Stimulated activated CD8-positive, alpha-beta memory T cell treated with anti-CD3 and anti-CD28 coated beads, Interleukin-4, amount 100 ng/mL, for 1 hour (primary cell): ENCODE measurements at places on chromosomes 2 and 18.

- DNase-seq, result no peak
Observed at GRCh38 chr2:239767021-239767905, 257.9 kb downstream of the NDUFA10 start.

GRCh38 chr2:117957616-117958015, 56.3 kb downstream of the CCDC93 start:
- DNase-seq, result no peak

DNA sequence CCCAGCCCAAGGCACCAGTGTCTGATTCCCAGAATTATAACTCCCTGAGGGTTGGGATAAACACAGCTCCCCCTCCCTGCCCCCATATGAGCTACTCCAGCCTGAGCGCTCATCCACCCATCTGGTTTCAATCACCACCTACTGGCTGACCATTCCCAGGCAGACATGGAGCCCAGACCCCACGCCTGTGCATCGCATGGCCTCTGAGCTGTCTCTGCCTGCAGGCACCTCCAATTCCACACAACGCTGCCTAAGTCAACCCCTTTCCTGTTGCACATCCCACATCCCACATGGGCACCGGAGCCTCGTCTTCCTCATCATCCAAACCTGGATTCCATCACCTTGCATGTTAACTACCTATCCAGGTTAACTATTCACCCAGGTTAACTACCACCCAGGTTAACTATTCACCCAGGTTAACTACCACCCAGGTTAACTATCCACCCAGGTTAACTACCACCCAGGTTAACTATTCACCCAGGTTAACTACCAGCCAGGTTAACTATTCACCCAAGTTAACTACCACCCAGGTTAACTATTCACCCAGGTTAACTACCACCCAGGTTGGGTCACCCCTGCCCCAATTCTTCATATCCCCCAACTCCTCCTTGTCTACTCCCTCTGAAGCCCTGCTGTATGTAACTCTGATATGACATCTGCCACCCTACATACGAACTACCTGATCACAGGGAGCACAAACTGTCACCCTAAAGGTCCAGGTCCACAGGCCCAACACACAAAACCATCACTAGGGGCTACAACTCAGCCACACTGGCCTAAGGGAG, 47.8 kb downstream of the TEX51 start:
- no peak for DNase-seq

DNA sequence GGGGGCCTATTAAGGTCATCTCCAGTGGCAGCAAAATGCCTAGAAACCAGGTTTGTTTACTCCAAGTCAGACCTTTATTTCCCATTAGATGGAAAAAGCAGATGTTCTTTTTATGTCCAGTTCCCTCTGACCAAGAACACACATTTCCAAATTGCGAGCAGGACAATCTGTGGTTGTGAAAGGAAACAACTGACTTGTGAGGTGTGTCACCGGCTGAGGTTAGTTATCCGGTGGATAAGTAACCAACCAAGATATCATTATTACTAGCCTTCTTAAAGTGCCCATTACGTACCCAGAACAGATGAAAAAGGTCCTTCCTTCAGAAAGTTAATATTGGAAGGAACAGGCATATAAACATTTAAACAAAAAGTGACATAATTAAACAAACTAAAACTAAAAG, 112.9 kb downstream of the THADA start:
- DNase-seq, result no peak

DNA sequence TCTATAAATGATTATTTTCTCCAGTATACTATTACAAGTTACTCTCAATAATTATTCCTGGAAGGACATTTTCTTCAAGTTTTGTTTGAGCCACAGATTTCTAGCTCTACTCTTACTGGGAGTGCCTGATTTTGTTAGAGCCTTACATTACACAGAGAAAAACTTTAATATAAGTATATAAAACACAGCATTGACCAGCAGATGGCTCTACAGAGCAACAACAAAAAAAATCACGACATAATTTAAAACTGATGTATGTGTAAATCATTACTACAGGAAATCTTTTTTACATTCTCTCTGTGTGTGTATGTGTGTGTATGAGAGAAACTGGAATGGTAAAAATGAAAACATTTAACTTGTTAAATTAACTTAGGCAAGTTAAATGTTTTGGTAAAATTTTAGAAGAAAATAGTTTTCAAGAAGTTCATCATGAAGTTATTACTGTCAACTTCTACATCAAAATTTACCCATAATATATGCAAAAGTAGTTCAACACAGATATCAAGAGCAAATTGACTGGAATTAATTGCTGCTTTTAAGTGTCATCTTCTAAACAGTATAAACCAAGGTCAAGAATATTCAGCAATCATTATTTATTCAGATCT, 103.3 kb downstream of the MDH1 start:
- DNase-seq, result no peak

DNA sequence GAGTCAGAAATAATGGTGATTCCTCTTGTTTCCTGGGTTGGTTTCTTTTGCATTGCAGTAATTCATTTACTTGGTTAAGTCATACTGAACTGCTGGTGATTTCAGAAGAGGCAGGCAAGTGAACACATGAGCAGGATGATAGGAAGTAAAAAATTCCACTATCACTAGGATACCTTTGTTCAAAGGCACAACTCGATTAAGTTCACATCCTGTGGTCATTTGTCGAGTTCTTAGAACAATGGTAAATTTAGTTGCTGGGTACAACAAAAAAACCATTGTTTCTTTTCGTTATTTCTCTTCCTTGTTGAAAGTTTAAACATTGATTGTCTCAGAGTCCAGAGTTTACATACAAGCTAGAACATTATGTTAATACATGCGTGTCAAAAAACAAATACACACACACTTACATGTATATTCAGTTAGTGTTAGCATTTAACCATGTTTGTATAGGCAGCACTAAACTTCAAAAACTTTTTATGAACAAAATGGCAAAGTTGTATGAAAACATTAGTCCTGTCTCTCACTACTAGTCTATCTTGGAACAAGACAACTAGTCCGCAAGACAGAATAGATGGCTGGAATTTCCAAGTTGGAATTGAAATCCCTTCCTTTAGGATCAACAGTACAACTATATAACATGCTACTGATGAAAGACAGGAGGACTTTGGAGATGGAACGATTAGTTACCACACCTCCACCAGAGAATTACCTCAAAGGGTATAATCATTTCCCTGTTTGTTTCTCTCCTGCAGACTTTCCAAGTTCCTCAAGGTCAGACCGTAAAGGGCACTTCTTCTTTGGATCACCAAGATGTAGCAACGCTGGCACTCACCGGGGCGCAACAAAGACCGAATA, 26.2 kb downstream of the STK39 start:
- no peak for DNase-seq

- DNase-seq, result no peak
Observed at GRCh38 chr18:2459886-2460285, 111.4 kb downstream of the METTL4 start.

- no peak for DNase-seq
Observed at GRCh38 chr2:883803-884748, 66.6 kb upstream of the SNTG2 start.

DNA sequence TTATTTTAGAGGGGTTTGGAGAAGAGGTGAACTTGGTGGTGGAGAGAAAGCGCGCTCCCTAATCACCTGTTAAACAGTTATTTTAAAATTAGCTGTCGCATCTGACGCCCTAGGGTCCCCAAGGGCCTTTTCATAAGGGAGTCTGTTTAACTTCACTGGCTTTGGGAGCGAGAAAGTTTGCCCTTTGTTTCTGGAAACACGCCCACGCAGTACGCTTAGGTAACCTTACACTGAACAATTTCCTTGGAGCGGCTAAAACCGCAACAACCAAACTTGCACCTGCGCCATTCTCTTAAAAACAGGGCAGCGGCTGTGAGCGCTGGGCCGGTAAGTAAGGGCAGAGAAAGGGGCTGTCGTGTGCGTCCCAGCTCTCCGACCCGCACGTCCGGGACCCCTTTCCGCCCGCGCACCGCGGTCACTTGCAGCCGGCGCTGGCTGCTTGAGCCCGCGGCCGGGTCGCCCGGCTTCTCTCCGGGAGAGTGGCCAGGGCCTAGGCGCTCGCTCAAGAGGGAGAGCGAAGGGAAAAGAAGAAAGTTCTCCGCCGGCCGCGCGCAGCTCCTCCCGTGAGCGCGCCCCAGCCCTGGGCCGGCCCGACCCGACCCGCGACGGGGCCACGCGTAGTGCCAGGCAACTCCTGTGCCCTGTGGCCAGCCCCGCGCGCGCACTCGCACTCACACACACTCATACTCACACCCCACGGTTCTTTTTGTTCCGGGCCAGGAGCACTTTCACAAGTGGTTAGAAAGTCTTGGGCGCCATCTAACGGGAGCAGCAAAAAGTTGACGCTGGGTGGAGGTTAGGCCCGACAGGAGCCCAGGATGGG, 19.2 kb downstream of the POU3F3 start:
- no peak for DNase-seq

DNA sequence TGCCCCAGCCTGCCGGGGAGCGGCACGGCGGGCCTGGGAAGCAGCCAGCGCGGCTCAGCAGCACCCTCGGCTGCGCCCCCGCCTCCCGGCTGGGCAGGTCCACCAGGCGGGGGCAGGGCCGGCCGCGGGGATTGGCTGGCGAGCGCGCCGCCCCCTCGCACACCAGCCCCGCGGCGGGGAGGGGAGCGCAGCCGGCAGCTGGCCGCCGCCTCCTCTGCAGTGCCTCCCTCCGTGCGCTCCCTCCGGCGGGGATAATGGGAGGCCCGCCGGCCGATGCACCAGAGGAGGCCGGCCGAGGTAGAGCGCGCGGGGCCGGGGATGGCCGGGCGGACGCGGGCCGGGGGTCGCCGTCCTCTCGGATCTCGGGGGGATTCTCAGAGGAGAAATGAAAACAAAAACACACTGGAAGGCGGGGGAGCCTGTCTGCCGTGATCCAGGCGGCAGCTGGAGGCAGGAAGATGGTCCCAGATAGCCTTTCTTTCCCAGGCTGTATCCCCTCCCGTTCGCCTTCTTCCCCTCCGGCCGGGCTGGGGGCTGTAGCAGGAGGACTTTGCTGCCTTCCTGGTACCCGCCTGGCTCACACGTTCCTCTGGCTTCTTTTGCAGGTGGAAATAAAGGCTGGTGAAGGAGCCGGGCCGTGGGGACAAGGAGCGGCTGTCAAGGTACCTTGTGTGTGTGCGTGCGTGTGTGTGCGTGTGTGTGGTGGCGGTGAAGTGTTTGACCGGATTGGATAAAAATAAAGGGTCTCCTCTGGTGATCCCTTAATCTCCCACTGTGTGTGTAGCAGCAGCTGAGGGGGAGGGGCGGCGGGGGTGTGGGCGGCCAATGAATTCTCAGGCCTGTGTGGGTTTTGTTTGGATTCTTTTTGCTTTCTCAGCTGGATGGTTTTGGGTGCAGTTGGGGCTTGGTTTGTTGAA, 18.1 kb downstream of the TET3 start:
- DNase-seq, result peak; percentile 54

DNA sequence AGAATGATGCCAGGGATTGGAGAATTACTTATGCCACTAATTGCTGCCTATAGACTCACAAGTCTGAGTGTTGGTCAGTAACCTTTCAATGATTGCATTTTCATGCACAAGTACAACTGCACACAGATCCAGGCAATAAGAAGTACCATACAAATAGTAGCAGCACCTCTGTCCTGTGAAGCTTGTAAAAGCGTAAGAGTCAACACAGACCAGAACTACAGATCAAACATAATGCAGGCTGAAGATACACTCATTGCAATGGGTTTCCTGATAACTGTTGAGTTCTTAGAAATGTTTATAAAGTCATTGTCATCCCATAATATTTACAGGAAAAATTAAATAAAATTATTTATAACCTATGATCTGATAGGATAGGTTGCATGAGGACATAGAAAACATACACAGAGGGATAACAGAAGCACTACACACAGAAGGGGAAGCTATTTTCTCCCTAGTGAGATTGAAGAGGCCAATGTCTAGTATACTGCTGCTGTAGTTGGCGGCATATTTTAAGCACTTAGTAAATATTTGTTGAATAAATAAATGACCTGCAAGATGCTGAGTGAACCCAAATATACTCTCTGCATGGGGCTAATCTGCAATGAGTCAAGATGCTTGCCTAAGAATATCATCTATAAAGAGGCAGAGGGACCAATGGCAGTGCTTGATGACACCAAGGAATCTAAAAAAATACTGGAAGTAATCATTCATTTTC, 5.7 kb upstream of the PIK3C3 start:
- DNase-seq, result no peak

DNA sequence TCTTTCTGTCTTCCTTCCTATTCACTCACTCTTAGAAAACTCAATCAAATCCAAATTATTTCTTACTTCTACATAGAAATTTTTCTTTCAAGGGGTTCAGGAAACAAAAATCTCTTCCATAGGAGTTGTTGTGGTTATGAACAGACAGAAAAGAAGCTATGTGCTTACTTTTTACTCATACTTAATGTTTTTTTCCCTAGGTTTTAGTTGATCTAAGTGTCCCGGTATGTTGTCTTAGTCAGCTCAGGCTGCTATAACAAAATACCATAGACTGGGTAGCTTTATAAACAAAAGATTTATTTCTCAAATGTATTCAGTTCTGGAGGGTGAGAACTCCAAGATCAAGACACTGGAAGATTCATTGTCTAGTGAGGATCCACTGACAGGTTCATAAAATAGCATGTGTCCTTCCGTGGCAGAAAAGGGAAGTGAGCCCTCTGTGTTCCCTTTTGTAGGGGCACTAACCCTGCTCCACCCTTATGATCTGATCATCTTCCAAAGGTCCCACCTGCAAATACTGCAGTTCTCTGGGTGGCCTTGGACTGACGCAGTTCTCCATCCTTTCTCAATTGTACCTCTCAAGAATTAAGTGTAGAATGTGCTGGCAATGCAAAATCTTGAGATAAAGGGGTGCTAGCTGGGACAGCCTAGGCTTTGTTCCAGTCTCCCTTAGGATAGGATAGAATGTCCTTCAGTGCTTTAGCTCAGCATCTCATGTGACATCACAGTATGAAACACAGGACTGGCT, 14.4 kb upstream of the VRK2 start:
- no peak for DNase-seq

GRCh38 chr18:59145055-59145454, 5.4 kb downstream of the SEC11C start:
- no peak for DNase-seq

DNA sequence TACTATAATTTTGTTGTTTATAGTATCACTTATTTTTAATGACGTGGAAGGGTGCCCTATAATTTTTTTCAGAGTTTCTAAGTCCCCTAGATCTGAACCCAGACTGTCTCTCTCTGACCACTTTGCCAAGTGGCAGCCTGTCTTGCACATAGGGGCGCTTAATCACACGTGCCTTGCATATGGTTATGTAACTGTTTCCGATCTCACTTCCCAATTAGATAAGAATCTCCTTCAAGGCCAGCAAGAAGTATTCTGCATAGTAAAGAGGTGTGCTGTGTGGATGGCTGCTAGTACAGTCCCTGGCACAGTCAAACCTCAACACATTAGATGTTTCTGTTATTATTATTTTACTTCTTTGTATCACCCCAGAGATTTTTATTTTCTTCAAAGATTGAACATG, 197.8 kb upstream of the SIX2 start:
- no peak for DNase-seq

DNA sequence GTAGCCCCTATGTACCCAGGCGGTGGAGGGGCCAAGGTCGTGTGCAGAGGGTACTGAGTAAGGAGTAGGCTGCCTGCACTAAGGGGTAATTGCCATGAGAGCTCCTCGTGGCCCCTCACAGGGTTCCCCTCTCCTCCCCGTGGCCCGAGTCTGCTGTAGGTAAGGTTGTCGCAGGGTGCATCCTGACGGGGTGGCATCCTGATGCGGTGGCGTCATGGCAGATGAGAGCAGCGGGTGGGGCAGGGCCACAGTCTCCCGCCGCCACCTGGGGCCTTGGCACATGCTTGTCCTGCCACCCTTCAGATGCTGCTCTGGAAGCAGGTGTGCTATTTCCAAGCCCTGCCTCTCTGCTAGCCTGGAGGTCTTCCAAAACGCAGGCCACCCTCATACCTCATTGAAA, 89.7 kb downstream of the EIPR1 start:
- DNase-seq, result no peak
